ENCODE measurements at places on chromosomes 7 and 10. TPM values are rescaled to one million over a fixed set of nuclear protein-coding genes. Genes with fewer than 3 reads are reported as not detected.

GRCh38 chr7:3214090-3214413 lies 87.0 kb upstream of the SDK1 start:
- DNase-seq, result no peak

AGMO gene
- 0.40 TPM for total RNA-seq

GRCh38 chr10:103630156-103630555 lies 136.7 kb downstream of the NEURL1 start:
- DNase-seq, result no peak

GPER1 gene
- total RNA-seq, result 0.25 TPM

DNA sequence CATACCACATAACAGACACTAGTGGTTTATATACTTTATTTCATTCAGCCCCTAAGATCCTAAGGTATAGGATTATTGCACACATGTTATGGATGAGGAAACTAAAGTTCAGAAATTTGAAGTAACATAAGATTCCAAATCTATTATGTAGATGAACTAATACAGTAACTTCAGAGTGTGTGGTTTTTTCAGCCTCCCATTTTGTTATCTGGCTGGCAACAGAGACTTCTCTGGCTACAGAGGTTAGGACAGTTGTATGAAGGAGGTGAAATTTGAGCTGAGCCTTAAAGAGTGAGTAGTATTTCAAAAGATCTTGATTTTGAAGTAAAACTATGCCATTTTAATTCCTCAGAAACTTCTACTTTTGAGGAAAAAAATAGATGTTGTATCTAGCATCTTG lies 125.4 kb downstream of the MAPK8 start:
- no peak for DNase-seq

All from endothelial cell of umbilical vein (primary cell).